ENCODE measurements at places on chromosomes 7 and 10.

DNA sequence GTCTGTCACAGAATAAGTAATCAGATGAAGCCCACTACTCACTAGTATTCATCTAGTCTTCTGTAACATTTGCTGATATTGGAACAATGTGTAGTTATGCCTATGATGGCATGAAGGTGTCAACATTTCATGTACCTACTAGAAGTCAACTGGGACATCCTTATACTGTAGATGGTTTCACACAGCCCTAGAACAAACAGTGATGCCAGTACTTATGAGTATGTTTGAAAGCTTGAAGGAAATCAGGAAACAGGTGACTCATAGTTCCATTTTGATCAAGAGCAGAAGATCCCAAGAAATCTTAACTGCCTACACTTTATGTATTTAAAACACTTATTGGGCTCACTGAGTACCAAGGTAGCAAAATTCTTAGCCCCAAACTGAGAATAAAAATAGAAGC is 1519.6 kb downstream of the REEP3 start:
- no peak overlapping the region for H3K27ac ChIP-seq
- H3K4me3 ChIP-seq: no peak overlapping the region
- no peaks in the 10 kb centered on the region for H3K27me3 ChIP-seq
- DNase-seq: no peak
- H3K4me1 ChIP-seq: no peaks in the 10 kb centered on the region

- no peaks in the 10 kb centered on the region for H3K36me3 ChIP-seq
- no peak for DNase-seq
- H3K27ac ChIP-seq: no peak overlapping the region
- H3K4me1 ChIP-seq: peaks cover 12% of the 10 kb centered on the region
- no peak overlapping the region for H3K4me3 ChIP-seq
Measured at GRCh38 chr10:124799211-124799610, 2.4 kb upstream of the ABRAXAS2 start.

GRCh38 chr7:74230446-74231231 is 20.8 kb downstream of the LAT2 start:
- no peaks in the 10 kb centered on the region for H3K27me3 ChIP-seq
- no peak for DNase-seq
- H3K36me3 ChIP-seq: peaks cover 31% of the 10 kb centered on the region
- H3K4me1 ChIP-seq: no peaks in the 10 kb centered on the region

DNA sequence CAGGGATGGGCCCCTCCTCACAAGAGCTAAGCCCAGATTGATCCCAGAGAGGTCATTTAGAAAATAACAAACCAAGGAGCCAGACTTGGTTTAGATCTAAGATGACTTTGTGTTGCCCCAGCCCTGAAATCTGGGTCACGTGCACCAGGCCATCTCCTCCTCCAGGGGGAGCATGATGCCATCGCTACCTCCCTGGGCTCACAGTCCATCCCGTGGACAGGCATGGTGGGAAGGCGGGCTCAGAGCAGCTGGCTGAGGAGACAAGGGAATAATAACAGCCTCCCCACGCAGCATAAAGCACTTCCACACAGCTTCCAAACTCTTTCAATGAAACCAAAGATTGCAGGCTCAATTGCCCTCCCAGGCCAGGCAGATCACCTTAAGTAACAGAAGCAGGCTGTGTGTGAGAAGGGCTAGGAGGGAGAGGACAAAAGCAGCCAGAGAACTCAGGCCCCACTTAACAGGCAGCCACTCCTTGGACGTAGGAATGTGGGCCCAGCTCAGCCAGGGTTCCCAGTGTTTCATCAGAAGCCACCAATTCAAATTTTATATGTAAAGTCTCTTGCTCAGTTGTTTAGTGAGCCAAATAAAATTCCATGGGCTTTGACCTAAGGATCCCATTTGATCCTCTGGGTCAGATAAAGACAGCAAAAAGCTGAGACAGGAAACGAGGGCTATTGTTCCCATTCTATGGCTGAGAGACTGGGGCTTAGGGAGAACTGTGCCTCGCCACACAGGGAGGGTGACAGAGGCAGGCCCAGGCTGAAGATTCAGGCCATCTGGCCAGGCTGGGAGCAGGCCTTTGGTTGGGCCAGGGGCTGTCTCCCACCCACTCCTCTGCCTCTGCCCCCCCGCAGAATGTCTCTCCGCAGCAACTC is 100.2 kb downstream of the COL13A1 start:
- H3K36me3 ChIP-seq: no peaks in the 10 kb centered on the region
- H3K27me3 ChIP-seq: peaks cover 13% of the 10 kb centered on the region
- H3K4me3 ChIP-seq: no peak overlapping the region
- no peak overlapping the region for H3K27ac ChIP-seq
- H3K4me1 ChIP-seq: no peaks in the 10 kb centered on the region

DNA sequence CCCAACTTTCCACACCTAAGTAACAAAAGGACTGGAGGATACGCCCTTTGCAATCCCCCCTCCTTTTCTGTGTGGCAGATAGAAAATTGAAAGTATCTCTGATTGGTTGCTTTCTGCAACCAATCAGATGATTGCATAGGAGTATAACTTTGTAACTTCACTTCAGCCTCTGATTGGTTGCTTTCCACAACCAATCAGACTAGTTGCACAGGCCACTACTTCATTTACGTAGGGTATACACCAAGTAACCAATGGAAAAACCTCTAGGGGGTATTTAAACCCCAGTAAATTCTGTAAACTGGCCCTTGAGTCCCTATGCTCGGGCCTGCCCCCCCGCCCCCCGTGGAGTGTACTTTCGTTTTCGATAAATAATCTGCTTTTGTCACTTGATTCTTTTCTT is 1080.4 kb downstream of the CNTNAP2 start:
- H3K27me3 ChIP-seq: no peaks in the 10 kb centered on the region
- DNase-seq: no peak
- no peak overlapping the region for H3K27ac ChIP-seq
- no peaks in the 10 kb centered on the region for H3K4me1 ChIP-seq
- H3K4me3 ChIP-seq: no peak overlapping the region

DNA sequence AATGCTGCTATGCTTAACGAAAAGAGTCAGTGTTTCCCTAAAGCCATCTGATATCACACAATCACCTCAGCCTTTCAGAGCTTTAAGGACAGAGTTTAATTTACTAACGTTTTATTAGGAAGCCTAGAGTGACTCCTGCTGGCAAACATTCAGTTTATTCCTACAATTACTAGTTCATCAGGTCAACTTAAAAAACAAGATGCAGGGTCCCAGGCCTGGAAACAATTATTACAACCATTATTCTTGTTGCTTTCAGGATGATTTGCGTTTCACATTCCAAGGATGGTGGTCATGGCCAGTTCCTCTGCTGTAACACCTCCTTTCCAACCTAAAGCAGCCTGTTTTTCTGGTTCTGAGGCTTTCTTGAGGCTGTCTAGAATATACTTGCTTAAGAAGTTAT is 1.5 kb upstream of the FAM53B start:
- H3K4me3 ChIP-seq: no peak overlapping the region
- H3K27me3 ChIP-seq: no peaks in the 10 kb centered on the region
- no peak overlapping the region for H3K27ac ChIP-seq
- peaks cover 2% of the 10 kb centered on the region for H3K36me3 ChIP-seq
- DNase-seq: no peak

GRCh38 chr10:102782673-102783551 is 39.2 kb downstream of the WBP1L start:
- H3K4me1 ChIP-seq: no peaks in the 10 kb centered on the region
- H3K4me3 ChIP-seq: no peak overlapping the region
- no peak overlapping the region for H3K27ac ChIP-seq
- H3K36me3 ChIP-seq: peaks cover 3% of the 10 kb centered on the region
- H3K27me3 ChIP-seq: no peaks in the 10 kb centered on the region

GRCh38 chr10:95637140-95637539 is 19.4 kb downstream of the ALDH18A1 start:
- no peaks in the 10 kb centered on the region for H3K27me3 ChIP-seq
- H3K4me1 ChIP-seq: no peaks in the 10 kb centered on the region
- peaks cover 80% of the 10 kb centered on the region for H3K36me3 ChIP-seq
- DNase-seq: no peak
- H3K27ac ChIP-seq: no peak overlapping the region
